ENCODE measurements at places on chromosomes 12 and 14.

DNA sequence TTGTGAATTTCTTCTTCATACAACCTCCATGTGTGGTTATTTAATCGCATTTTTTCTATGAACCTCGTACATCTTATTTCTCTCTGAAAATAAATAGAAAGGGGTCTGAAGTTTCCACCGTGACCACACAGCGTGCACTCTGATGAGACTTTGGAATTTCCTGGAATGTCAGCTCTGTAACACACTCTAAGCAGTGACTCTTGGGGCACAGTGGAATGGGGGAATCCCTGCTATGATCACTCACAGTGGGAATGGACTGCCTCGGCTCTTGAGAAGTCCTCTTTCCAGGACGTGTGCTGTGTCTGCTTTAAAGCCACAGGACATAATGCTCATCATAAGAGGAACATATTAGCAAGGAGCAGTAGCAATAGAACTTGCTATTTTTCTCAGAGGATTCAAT lies 416.2 kb downstream of the EGLN3 start:
- no peak for DNase-seq

GRCh38 chr14:97196336-97196735 lies 399.2 kb downstream of the VRK1 start:
- DNase-seq = no peak

GRCh38 chr14:50452296-50452695 lies 55.6 kb upstream of the CDKL1 start:
- DNase-seq = no peak

DNA sequence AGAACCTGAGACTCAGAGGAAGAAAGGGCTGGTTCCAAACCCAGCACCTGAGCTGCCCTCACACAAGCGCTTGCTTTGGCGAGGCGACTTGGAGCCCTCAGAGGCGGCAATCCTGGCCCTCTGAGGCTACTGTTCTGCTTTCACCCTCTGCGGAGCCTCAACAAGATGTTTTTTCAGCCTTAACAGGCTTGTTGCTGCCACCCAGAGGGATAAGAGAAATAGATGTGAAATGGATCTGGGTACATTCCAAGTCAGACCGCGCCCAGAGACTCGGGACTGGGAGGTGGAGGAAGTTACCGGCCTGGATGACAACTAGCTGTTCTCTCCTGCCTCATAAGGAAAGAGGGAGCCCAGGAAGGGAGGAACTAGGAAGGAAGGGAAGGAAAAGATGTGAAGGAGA lies 89.6 kb downstream of the TTC7B start:
- DNase-seq = no peak

GRCh38 chr12:93704122-93704521 lies 26.9 kb downstream of the CRADD start:
- no peak for DNase-seq

DNA sequence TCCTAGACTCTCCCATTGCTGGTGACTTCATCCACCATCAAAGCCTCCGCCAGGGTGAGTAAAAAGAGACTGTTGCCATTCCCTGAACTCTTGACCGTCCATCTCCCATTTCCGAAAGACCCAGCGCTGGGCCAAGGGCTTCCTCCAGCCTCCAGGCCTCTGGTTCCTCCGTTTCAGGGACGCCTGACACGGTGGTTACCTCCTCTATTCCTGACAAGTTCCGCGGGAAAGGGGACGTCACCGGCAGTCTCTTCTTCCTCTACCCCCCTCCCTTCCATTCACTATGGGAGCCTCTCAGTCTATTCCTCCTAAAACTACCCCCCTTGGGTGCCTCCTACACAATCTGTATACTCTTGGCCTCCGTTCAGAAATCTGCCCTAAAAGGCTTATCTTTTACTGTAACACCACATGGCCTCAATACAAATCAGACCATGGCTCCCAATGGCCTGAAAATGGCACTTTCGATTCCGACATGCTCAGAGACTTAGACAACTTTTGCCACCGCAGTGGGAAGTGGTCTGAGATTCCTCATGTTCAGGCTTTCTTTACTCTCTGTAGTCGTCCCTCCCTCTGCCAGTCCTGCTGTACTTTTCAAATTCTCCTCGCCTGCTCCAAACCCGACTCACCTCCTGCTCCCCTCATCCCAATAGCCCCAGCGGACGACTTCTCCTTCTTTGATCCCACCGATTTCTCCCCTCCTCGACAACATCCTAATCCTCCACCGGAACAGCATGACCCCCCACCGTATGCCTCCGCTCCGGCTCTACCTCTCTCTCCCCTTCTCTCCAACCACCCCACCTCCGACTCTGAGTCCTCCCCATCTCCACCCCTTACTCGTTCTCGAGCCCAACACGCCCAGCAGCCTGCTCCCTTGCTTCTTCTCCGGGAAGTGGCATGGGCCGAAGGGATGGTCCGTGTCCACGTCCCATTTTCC lies 70.4 kb downstream of the MOK start:
- no peak for DNase-seq

DNA sequence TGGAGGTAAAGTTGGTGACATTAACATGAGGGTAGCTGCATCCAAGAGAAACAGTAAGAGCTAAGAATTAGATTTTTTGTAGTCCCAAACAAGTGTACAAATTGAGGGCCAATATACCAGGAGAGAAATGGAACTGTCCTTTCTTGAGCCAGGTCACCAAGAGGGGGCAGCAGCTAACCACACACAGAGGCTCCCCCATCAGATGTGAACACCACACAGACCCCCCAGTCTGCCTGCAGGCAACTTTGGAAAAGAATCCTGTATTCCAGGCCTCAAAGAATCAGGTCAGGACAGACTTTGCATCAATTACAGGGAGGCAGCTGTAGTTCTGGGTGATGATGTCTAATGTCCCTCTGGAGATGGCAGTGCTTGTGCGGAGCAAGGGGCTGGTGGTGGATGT lies 77.9 kb downstream of the SPTB start:
- DNase-seq = no peak

DNA sequence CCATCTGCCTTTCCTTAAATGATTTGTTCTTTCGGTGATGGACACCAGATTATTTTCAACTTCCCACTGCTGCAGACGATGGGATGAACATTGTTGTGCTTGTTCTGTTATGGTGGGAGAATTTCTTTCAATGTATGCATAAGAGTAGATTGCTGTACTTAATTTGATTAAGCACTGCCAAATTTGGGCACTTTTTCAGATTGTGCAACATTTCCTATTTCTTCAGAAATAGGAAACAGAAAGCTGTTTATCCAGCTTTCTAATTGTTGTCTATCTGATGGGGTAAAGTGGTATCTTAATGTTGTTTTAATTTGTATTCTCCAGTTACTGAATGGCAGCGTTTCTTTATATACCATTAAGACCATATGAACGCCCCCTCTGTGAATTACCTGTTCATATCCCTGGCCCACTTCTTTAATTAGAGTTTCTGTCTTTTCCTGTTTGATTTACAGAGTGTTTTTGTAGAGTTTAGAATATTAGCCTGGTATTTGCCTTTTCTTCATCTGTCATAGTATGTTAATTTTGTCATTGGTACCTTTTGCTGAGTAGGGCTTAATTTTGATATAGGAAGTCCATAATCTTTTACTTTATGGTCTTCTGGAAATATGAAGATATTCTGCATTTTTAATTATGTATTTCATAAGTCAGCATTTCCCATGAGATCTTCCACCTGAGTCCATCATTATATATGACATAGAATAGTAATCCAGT lies 59.6 kb downstream of the DIP2B start:
- DNase-seq = no peak

DNA sequence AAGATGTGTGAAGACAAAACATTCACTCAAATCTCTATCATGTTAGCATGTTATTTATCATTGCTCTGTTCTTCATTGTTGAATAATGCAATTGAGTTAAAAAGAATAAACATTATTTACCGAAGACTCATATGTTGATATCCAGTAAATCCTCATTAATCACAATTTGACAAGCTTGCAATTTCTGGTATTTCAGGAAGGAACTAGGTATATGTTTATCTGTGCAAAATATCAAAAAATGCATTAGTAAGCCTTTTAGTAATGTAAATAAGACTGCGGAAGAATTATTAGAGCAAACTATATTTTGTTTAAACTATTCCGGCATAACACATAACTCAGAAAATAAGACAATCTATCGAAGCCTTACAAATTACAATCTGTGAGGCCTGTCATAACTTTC lies 222.7 kb upstream of the NOVA1 start:
- DNase-seq = no peak

DNA sequence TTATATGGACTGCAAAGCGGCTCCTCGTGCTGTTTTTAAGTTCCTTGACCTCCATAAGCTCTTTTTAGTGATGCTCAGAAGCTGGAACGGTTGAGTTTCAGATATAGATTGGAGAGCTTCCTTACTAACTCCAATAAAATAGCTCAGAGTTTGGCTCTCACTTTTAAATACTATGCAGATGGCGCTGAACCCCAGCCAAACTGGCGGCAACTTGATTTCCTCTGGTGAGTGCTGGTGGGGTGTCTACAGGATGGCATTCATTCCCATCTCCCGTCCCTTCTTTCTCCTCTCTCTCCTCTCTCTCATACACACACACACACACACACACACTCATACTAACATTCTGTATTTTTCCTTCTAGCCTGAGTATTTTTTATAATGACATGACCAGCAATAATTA lies 346.3 kb downstream of the ETNK1 start:
- DNase-seq = no peak

DNA sequence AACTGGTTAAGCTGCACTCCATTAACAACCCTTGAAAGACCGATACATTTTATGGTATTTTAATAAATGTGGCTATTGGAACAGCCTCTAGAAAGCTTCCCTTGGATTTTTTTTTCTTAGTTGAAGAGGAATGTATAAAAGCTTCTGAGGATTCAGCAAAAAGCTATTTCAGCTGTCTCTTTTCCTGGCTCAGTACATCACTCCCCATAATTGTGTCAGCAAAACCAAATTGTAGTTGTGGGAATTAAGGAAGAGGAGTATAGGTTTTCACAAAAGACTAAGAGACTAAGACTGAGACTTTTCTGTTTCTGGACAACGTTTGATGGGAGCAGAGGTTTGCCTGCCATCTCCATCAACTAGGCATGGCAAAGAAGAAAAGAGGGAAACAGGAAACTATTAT lies 106.5 kb downstream of the C12orf50 start:
- DNase-seq = no peak

DNA sequence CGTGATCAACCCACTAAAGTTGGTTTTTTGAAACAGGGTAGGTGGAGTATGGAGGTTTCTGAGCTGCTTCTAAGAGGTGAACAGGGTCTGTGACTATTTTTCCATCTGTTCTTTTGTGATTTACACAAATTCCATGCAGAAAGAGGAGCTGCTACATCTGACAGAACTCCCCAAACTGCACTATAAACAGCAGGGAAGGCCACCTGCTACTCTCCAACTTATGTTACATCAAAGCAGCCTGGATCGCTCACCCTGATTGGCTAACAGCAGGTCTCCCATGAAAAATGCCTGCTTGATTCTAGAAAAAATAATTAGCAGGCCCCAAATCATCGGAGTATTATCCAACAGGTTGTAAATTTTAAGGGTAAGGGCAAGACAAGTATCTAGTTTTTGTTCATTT lies 282.9 kb upstream of the FLRT2 start:
- no peak for DNase-seq

DNA sequence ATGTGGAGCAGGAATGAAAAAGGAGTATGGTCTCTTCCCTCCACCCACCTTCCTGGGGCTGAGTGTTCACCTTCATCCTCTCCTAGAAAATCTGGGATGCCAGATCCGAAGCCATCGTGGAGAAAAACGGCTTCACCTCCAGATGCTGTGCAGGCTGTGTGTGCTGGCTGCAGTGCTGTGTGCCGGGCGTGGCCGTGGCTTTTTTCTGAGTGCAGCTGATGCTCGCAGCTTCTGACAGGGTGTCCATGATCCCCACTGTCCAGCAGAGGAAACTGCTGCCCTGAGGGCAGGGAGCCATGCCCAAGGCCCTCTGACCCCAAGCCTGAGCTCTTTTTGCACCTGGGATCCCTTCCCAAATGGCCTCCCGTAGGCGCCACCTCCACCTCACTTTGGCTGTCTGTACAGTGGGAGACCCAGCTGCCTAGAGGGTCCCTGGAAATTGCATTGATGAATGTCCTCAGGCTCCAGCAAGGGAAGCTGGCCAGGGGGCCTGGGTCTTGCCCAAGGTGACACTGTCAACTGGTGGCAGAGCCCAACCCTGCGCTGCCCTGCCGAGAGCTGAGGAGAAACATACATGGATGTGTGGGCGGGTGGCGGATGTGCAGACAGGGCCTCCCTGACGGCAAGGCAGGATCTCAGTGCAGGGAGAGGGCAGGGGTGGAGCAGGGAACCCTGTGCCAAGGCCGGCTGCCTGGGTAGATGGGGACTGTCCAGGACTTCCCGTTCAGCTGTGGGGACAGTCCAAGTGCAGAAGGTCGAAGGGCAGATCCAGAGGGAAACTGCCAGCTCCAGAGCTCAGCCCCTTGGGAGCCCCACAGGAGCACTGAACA lies 53.3 kb downstream of the BEGAIN start:
- DNase-seq = no peak

DNA sequence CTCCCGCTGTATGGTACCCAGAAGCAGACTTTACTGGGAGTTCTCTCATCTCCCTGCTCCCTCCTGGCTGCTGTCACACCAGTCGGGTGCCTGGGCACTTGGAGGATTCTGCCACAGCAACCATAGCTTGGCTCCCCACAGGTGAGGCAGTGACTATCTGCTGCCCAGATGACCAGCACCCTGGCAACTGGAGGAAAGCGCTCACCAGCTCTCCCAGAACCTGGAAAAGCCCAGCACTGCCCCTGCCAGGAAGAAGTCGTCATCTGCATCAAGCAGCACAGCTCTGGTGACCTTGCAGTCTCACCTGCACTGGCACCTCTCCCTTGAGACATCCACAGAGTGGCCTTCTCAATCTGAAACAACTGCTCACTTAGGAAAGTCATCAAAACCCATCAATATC lies 31.9 kb upstream of the TC2N start:
- no peak for DNase-seq

DNA sequence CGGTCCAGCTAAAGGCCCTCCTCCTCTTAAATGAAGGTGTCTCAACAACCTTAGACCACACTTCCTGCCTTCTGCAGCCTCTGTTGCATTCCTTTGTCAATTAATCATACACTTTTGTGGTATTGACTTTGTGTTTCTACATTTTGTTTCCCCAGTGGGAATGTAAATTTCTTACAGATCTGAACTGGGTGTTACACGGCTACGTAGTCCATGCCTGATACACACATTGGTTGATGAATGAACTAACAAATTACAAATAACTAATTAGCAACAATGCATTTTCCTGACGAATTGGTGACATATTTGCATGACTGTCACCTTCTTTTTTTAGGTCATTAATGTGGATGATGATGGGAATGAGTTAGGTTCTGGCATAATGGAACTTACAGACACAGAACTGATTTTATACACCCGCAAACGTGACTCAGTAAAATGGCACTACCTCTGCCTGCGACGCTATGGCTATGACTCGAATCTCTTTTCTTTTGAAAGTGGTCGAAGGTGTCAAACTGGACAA lies 15.2 kb upstream of the CCT2 start:
- DNase-seq = no peak

- no peak for DNase-seq
Measured at GRCh38 chr12:89723276-89723675, 14.6 kb upstream of the ATP2B1 start.

- DNase-seq = no peak
Measured at GRCh38 chr14:52014601-52015267, 25.4 kb downstream of the RTRAF start.

GRCh38 chr12:90152897-90153624 lies 444.4 kb upstream of the ATP2B1 start:
- peak; percentile 7 for DNase-seq

GRCh38 chr14:95541346-95541745 lies 6.5 kb downstream of the GLRX5 start:
- DNase-seq = no peak

Measured in foreskin melanocyte (primary cell).